IPS DF 19.7 (cell line): ENCODE measurements at places on chromosomes 3 and 15.
A peak's percentile ranks its signal among the peaks of the same experiment; 100 is the strongest.

DNA sequence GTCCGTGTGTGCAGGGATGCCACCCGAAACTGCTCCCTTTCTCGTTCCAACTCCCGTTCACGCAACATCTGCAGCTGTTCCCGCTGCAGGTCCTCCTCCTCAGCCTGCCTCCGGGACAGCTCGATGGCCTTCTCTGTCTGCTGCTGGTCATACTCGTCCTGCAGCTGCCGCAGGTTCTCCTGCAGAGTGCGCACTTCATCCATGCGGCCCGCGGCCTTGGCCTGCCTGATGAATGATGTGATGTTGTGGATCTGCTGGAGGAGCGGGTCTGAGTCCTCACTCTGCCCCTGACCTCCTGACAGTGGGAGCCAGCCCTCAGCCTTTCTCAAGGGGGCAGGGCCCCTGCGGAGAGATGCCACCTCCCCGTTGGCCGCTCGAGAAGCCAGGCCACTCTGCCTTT lies 9.4 kb upstream of the MRPS25 start:
- DNase-seq: no peak

DNA sequence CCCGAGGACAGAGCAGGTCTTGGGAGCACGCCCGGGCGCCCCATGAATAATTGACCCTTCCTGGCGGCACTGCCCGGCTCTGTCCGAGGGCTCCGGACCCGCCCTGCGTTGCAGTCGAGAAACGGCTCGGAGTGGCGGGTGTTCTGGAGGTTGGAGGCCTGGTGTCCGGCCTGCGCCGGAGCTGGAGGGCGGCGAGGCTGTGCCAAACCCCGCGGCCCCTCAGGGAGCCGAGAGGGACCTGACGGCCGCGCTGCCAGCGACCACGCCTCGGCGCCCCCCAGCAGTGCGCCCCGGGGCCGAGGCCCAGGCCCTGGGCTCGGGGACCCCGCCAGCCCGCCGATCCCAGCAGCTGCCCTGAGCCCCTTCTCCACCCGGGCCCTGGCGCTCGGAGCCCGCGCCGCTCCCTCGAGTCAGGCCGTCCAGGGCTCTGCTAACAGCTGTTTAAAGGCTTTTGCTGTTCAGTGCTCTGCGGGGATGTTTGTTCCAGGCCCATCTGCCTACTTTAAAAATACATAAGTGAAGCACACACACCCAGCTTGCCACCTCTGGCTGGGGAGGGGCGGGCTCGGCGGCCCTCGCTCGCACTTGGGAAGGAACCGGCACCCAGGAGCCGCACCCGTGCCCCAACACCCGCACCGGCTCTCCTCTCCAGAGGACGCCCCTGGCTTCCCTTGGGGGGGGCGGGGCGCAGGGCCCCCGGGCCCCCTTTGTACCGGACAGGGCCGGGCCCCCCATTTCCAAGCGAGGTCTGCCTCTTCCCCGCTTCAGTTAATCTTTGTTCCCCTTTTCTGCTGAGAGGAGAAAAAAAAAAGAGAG lies 730 bp upstream of the ZNF710 start:
- no peak for DNase-seq

DNA sequence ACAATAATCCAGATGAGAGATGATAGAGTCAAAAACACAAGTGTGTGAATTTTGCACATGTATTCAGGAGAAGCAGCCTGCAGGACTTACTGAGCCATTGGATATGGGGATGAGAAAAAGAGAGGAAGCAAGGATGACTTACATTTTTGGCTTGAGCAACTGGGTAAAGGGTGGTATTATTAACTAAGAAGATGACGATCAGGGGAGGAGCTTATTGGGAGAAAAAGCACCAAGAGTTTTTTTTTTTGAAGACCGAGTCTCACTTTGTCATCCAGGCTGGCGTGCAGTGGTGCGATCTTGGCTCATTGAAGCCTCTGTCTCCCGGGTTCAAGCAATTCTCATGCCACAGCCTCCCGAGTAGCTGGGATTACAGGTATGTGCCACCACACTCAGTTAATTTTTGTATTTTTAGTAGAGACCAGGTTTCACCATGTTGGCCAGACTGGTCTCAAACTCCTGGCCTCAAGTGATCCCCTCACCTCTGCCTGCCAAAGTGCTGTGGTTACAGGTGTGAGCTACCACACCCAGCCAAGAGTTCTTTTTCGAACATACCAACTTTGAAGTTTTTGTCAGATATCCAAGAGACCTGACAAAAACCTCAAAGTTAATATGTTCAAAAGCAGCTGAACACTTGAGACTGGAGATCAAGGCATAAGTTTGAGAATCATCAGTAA lies 14.8 kb upstream of the SH3BP5 start:
- DNase-seq: no peak

DNA sequence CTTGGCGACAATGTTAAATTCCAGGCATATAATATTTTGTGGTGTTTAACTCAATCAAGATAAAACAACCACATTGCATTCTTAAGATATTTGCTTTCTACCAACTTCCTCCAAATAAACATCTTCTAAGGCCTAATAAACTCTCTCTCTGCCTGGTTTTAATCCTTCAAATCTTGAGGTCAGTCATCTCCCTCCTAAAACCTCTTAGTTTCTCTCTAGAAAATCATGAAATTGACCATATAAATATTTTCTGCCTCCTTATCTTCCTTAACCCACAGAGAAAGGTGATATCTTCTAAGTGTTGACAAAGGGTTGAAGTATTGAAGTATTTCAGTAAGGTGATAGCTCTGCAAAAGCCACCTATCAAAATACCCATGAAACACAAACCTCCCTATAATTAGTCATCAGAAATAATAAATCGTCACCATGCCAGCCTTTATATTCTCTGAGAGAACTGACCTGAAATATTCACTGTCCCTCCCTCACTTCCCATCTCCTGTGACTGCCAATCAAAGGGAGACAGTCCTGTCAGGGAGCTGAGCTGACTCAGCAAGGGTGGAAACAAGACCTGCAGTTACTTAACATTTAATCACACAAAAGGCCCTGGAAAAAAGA lies 1261.1 kb downstream of the ROBO1 start:
- no peak for DNase-seq

- no peak for DNase-seq
These were observed 81.1 kb upstream of the SLC4A7 start for GRCh38 chr3:27565201-27565852.

GRCh38 chr3:100769693-100770092 lies 60.4 kb downstream of the TFG start:
- peak; percentile 9 for DNase-seq

DNA sequence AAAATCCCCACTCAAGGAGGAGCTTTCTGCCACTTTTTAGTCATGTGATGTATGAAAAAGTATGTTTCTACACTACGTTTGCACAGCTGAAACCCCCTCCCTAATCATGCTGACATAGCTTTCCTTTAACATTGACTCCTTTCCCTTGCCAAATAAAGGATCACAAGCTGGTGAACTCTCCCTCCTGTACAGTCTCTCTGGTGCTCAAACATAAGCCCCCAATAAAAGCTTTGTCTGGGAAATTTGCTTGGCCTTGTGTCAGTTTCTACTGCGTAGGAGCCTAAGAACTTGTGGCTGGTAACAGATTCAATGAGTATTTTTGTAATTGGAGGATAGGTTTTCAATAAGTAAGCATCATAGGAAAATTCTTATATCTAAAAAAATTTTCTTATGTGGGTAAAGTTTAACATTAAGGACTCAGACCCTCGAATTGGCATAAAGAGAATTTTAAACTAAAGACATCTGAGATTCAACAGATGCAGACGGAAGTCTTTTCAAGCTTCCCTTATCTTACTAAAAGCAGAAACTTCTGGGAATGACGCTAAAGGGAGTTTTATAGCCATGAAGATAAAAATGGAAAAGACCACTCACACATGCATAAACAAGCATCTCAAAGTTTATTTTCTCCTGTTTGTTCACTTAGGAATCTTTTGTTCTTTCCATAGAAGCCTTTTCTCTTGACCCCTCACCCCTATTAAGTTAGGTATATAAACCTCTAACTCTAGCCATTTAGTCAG lies 44.1 kb upstream of the P2RY1 start:
- no peak for DNase-seq

- DNase-seq: no peak
These were observed 119.4 kb upstream of the CGNL1 start for GRCh38 chr15:57256939-57257338.

DNA sequence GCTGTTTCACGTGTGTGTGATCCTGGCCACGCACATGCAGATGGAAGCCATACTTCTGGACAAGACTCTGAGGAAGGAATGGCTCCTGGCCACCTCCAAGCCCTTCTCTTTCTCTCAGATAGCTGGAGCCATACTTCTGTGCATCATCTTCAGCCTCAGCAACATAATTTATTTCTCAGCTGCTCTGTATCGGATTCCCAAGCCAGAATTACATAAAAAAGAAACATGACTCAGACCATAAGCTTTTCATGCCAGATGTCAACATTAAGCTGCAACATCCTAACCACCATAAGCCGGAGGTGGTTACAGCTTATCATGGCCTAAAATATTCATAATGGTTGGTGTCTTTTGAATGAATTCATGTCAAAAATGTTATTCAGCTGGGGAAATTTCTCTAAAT lies 10.6 kb upstream of the KIF23 start:
- DNase-seq: no peak

GRCh38 chr15:88874684-88875083 lies 20.7 kb downstream of the HAPLN3 start:
- DNase-seq: no peak

DNA sequence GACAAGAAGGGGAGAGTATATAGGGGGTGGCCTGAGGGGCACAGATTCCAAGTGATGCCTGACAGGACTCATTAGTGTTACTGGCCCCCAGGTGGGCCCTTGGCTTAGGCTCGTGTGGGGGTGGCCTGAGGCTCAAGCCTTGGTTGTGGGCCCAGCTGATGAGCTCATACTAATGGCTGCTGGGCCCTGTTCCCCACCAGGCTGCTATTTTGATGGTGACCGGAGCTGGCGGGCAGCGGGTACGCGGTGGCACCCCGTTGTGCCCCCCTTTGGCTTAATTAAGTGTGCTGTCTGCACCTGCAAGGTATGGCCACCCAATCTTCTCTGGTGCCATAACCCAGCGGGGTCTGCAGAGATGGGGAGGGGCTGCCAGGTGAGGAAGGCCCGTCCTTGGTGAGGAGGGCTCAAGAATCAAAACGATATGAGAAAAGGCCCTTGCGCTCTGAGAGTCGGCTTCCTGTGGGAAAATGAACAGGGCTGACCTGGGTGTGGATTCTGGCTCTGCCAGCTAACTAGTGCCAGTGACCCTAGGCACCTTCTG lies 7.4 kb downstream of the CHRD start:
- DNase-seq: no peak
